ENCODE measurements at places on chromosomes 3 and 15.
A peak's percentile ranks its signal among the peaks of the same experiment; 100 is the strongest.

GRCh38 chr3:58324391-58325390, 8.0 kb upstream of the PXK start:
- H3K4me3 ChIP-seq, result no peak overlapping the region
- DNase-seq, result no peak
- no peaks in the 10 kb centered on the region for H3K27me3 ChIP-seq

- no peak for DNase-seq
- H3K4me1 ChIP-seq, result peaks cover 34% of the 10 kb centered on the region
- no peaks in the 10 kb centered on the region for H3K27me3 ChIP-seq
- H3K27ac ChIP-seq, result peak overlapping the region; percentile 62
- H3K36me3 ChIP-seq, result 0 out of 2 replicates have a peak, but pooled peaks cover 3% of the 10 kb centered on the region
- H3K4me3 ChIP-seq, result peak overlapping the region; percentile 97
These were observed 991 bp upstream of the HIGD1A start for GRCh38 chr3:42805141-42805821.

- DNase-seq, result no peak
- H3K36me3 ChIP-seq, result no peaks in the 10 kb centered on the region
- no peaks in the 10 kb centered on the region for H3K4me1 ChIP-seq
- no peak overlapping the region for H3K27ac ChIP-seq
- no peaks in the 10 kb centered on the region for H3K27me3 ChIP-seq
These were observed 13.6 kb upstream of the RBMS3 start for GRCh38 chr3:29267226-29267625.

DNA sequence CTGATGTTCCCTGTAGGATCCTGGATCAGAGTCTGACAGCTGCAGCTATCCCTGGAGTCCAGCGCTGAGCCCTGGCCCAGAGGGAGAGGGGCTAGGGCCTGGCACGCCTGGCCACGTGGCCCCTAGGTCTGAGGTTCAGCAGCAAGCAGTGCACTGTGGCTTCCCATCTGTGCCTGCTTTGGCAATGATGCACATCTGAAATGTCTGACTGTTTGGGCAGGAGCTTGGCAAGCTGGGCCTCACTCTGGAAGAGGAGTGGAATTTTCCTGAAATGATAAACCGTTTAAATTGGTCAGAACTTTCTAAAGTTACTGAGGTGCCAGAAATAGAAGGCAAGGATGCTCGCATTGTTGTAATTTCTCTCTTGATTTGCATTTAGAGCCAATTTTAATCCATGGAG, 48.8 kb upstream of the MRPS22 start:
- no peak overlapping the region for H3K27ac ChIP-seq
- H3K36me3 ChIP-seq, result no peaks in the 10 kb centered on the region
- H3K4me3 ChIP-seq, result no peak overlapping the region
- H3K27me3 ChIP-seq, result no peaks in the 10 kb centered on the region

DNA sequence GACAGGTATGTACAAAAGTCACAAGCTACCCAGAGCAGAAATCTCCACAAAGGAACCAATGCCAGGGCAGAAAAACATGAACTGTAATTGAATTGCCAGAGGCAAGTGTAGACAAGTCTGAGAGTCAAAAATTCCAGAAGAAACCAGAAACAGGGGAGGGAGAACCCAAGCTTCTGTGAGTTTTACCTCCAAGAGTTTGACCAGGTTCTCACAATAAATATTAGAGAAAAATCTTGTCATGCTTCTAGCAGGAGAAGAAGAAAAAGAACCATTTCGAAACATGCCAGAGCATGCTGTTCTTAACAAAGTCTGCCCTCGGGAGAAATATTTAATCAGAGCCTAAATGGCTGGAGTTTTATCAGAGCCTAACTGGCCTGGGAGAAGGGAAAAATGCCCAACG, 32.5 kb upstream of the AP3B2 start:
- H3K36me3 ChIP-seq, result no peaks in the 10 kb centered on the region
- peaks cover 12% of the 10 kb centered on the region for H3K4me1 ChIP-seq
- no peak for DNase-seq
- no peak overlapping the region for H3K27ac ChIP-seq

DNA sequence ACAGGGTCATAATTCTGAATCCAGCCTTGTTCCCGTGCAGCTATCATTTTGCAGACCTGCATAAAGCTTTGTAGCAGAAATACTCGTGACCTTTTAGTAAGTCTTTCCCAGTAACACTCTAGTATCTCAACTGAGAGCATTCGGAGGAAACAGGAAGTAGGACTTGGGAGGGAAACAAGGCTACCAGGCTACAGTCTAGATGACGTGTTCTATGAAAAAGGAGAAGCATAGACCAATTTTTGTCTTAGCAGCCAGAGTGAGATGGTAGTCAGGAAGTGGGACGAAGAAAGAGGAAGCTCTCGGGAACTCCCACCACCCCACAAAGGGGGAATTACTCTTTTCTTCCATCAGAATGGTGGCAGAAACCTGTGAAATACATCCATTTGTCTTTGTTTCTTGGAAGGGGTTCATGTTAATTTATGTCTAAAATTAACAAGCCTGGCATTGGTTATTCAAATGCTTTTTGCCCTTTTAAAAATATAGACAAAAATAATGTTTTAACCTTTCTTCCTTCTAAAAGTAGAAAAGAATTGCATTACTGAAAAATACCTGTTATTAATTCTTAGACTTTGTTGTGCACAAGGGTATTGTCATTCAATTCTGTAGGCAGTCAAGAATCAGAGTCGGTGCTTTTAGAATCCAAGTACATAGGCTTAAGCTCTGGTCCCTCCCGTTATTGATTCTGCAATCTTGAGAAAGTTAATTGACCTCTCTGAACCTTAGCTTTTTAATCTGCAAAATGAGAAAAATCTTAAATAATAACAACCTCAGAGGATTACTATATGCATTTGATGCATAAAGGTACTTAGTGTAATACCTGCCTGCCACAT, 1.6 kb upstream of the SUCNR1 start:
- H3K4me3 ChIP-seq, result no peak overlapping the region
- no peaks in the 10 kb centered on the region for H3K27me3 ChIP-seq
- H3K36me3 ChIP-seq, result no peaks in the 10 kb centered on the region
- no peak for DNase-seq
- no peak overlapping the region for H3K27ac ChIP-seq

GRCh38 chr15:40911141-40911540, 16.9 kb downstream of the VPS18 start:
- no peaks in the 10 kb centered on the region for H3K27me3 ChIP-seq
- no peaks in the 10 kb centered on the region for H3K36me3 ChIP-seq
- no peak overlapping the region for H3K27ac ChIP-seq
- peaks cover 22% of the 10 kb centered on the region for H3K4me1 ChIP-seq
- no peak for DNase-seq

GRCh38 chr3:61354604-61355003, 103.4 kb upstream of the FHIT start:
- no peak for DNase-seq
- no peaks in the 10 kb centered on the region for H3K36me3 ChIP-seq
- no peak overlapping the region for H3K4me3 ChIP-seq
- no peaks in the 10 kb centered on the region for H3K4me1 ChIP-seq

- DNase-seq, result peak; percentile 80
- H3K4me1 ChIP-seq, result no peaks in the 10 kb centered on the region
- H3K27ac ChIP-seq, result no peak overlapping the region
- no peaks in the 10 kb centered on the region for H3K36me3 ChIP-seq
These were observed 41.2 kb upstream of the UBE2Q2 start for GRCh38 chr15:75801859-75802593.

DNA sequence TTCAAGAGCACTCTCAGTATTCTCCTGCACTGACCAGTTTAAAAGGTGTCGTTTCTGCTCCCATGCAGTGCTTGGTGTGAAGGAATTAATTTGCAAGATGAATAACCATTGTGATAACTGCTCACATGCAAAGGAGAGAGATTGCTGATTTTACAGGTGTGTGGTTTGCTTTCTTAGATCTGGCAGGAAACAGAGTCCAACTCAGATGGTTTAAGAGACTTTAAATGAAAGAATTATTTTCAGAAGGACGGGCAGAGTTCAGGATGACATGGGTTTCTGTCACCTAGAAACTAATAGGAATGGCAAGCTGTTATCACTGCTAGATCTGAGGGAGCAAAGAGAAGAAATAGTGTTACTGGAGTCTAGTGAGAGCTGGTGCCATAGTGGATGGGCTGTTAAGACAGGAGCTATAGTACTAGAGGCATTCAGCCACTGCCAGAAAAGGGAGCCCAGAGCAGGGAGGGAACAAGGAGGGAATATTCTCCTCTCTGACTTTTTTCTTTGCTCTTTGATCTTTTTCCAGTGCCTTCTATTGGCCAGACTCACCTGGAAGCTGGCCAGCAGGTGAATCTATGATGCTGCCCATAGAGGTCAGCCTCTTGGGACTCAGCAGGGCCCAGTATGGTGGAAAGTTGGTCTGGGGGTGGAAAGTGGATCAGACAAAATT, 14.9 kb downstream of the ATXN7 start:
- no peak overlapping the region for H3K27ac ChIP-seq
- H3K4me3 ChIP-seq, result no peak overlapping the region
- DNase-seq, result no peak
- H3K27me3 ChIP-seq, result no peaks in the 10 kb centered on the region
- H3K4me1 ChIP-seq, result no peaks in the 10 kb centered on the region

GRCh38 chr3:63303238-63303637, 25.1 kb downstream of the SYNPR start:
- H3K36me3 ChIP-seq, result no peaks in the 10 kb centered on the region
- H3K4me3 ChIP-seq, result no peak overlapping the region
- no peaks in the 10 kb centered on the region for H3K27me3 ChIP-seq

DNA sequence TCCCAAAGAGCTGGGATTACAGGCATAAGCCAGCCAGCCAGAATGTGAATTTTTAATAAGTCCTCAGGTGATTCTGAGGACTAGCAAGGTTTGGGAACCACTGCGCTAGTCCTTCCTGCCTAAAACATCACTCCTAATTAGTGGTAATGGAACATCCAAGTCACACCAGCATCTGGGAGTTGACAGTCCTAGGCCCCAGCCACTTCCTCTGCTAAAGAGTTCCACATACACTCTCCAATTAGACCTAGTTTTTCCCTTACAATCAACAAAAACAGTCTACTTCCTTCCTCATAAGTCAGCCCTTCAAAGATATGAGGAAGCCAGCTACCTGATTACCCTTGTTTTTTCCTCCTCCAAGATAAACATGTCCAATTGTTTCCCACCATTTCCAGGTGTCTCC, 78.1 kb downstream of the OXNAD1 start:
- H3K27me3 ChIP-seq, result no peaks in the 10 kb centered on the region
- no peaks in the 10 kb centered on the region for H3K36me3 ChIP-seq
- H3K27ac ChIP-seq, result no peak overlapping the region
- no peak overlapping the region for H3K4me3 ChIP-seq
- no peak for DNase-seq
- no peaks in the 10 kb centered on the region for H3K4me1 ChIP-seq

DNA sequence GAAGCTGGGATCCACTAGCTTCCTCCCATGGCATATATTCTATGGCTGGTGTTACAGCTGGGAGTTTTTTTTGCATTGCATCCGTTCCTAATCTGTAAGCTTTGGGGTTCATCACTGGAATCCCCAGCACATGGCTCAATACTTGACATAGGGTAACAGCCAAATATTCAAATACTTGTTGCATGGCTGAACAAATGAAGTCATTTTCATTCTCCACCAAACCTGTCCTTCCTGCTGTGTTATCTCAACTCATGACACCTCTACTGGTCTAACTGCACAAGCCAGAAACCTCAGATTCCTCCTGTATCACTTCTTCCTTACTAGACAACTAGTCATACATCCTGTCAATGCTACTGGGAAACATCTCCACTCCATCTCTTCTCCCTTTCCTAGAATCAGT, 43.4 kb downstream of the ST3GAL6 start:
- H3K36me3 ChIP-seq, result peaks cover 68% of the 10 kb centered on the region
- DNase-seq, result peak; percentile 57
- peak overlapping the region; percentile 38 for H3K27ac ChIP-seq
- H3K4me3 ChIP-seq, result no peak overlapping the region
- H3K27me3 ChIP-seq, result no peaks in the 10 kb centered on the region
